Tongue (tissue), 3 donors: ENCODE measurements at places on chromosomes 13 and 19. TPM values are rescaled to one million over a fixed set of nuclear protein-coding genes. Genes with fewer than 3 reads are reported as not detected.

The TMEM238 gene
- total RNA-seq = 4.2 TPM

The RNF17 gene
- not detected for total RNA-seq

The LYL1 gene
- total RNA-seq = 4.2 TPM

The ZNF468 gene
- 35.1 TPM for total RNA-seq

The ZNF284 gene
- total RNA-seq = 3.9 TPM

The RTBDN gene
- total RNA-seq = not detected

The SYT3 gene
- total RNA-seq = 0.10 TPM

The ZNF497 gene
- 4.9 TPM for total RNA-seq
